T1000 (cell line): ENCODE measurements at places on chromosomes 7 and 10.

GRCh38 chr7:44307301-44307900, 18.0 kb downstream of the CAMK2B start:
- no peak for DNase-seq

GRCh38 chr7:100443096-100443840, 7.0 kb upstream of the PPP1R35 start:
- no peak for DNase-seq

GRCh38 chr10:6197321-6197720, 5.4 kb upstream of the PFKFB3 start:
- DNase-seq, result no peak

- no peak for DNase-seq
These were observed 82.2 kb downstream of the SORBS1 start for GRCh38 chr10:95478935-95479334.

DNA sequence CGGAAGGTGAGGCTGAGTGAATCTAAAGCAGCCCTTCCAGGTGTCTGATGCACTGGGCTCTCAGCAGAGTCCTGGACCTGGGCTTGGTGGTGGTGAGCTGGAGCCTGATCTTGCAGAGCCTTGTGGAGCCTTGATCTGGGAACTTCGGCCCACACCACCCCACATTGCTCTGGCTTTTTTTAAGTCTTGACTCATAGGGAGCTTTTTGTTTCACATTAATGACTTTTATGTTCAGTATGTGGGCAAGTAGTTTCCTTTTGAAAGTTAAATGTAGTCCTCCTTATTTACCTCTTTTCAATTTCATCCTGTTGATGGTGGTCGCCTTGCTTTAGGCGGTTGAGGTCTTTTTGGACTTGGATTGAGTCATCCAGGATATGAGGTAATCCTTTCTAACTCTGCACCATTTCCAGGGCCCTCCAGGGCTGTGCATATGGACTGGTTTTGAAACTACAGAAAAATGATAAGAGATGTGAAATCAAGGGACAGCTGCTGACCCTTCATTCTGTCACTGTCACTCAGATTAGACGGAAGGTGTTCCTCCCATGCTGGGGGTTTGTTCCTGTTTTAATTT, 2.9 kb upstream of the NRAP start:
- DNase-seq, result no peak

- DNase-seq, result no peak
These were observed 342.7 kb upstream of the KLF6 start for GRCh38 chr10:4127518-4128315.

- no peak for DNase-seq
These were observed 63.6 kb upstream of the HGF start for GRCh38 chr7:81833401-81833800.

- DNase-seq, result no peak
These were observed 64.1 kb downstream of the AHR start for GRCh38 chr7:17362439-17363105.

- no peak for DNase-seq
These were observed 125.8 kb upstream of the UNC5B start for GRCh38 chr10:71086439-71087080.

- no peak for DNase-seq
These were observed 200.7 kb upstream of the AHR start for GRCh38 chr7:17097668-17098297.

- no peak for DNase-seq
These were observed 279.8 kb upstream of the FZD8 start for GRCh38 chr10:35921866-35922350.

- DNase-seq, result peak; percentile 74
These were observed at the start of gene MSRB2 for GRCh38 chr10:23095404-23095965. TSS of gene MSRB2 (plus strand) at chr10:23095579. CDS start at chr10:23095609, 30 bp downstream.

GRCh38 chr7:70585071-70585470, 546.9 kb upstream of the GALNT17 start:
- no peak for DNase-seq
